ENCODE measurements at places on chromosomes 7 and 10.

- no peak for DNase-seq
- H3K36me3 ChIP-seq, result peaks cover 3% of the 10 kb centered on the region
- peaks cover 13% of the 10 kb centered on the region for H3K4me1 ChIP-seq
- H3K27me3 ChIP-seq, result no peaks in the 10 kb centered on the region
- peak overlapping the region; percentile 80 for H3K4me3 ChIP-seq
These were observed 573 bp upstream of the IDI1 start for GRCh38 chr10:1049425-1049958.

DNA sequence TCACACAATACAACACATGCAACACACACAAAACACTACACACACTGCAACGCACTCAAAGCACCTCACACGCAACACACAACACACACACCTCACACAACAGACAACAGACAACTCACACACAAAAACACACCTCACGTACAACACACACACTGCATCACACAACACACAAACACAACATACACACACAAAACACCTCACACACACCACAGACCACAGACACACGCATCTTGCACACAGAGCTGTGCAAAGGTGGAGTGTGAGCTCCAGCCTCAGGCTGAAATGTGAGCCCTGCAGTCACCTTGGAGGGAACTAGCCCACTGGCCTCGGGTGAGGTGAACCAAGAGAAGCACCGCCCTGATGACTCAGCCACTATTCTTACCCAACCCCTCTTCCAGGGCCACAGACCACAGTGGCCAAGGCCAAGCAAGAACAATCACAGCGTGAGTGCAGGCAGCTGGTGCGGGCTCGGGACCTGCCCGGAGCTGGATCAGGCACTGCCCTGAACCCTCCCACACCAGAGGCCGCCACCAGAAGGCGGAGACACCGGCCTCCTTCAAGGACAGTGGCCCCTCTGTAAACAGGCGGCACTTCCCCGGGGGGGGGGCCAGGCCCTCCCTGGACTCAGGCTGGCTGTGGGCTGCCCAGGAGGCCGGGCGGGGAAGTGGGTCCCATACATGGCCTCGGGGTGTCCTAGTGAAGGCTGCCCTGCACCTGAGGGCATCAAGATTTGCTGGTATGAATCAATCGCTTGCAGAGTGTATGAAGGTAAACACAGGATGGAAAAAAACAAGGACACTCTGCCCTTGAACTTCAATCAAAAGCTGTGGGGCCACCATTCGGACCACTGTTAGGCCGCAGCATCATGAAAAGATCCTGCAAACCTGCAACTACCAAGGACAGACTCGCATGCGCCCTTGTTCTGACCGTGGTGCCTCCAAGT is 106.7 kb downstream of the TNS3 start:
- H3K4me3 ChIP-seq, result no peak overlapping the region
- H3K4me1 ChIP-seq, result peaks cover 63% of the 10 kb centered on the region
- H3K27me3 ChIP-seq, result no peaks in the 10 kb centered on the region
- peak; percentile 84 for DNase-seq
- no peak overlapping the region for H3K27ac ChIP-seq

DNA sequence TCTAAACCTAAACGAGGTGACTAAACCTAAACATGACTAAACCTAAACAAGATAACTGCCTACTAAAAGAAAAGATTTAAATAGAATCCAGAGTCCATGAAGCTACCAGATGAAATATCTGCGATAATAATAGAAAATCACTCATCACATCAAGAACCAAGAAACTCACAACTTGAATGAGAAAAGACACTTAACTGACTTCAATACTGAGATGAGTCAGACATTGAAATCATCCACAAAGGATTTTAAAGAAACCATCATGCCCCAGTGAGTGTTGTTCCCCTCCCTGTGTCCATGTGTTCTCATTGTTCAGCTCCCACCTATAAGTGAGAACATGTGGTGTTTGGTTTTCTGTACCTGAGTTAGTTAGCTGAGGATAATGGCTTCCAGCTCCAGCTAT is 416.0 kb downstream of the CALN1 start:
- no peaks in the 10 kb centered on the region for H3K4me1 ChIP-seq
- H3K4me3 ChIP-seq, result no peak overlapping the region
- H3K27me3 ChIP-seq, result no peaks in the 10 kb centered on the region
- DNase-seq, result no peak

- H3K27ac ChIP-seq, result no peak overlapping the region
- peaks cover 12% of the 10 kb centered on the region for H3K4me1 ChIP-seq
- no peak overlapping the region for H3K4me3 ChIP-seq
- no peak for DNase-seq
- no peaks in the 10 kb centered on the region for H3K36me3 ChIP-seq
These were observed 43.9 kb upstream of the DNAJB6 start for GRCh38 chr7:157292770-157293412.

GRCh38 chr7:47264021-47264651 is 317.8 kb downstream of the TNS3 start:
- no peaks in the 10 kb centered on the region for H3K36me3 ChIP-seq
- H3K4me1 ChIP-seq, result peaks cover 20% of the 10 kb centered on the region
- peak; percentile 17 for DNase-seq
- H3K27ac ChIP-seq, result no peak overlapping the region
- no peaks in the 10 kb centered on the region for H3K27me3 ChIP-seq

- no peak for DNase-seq
- H3K27me3 ChIP-seq, result no peaks in the 10 kb centered on the region
These were observed 7.4 kb downstream of the PRKRIP1 start for GRCh38 chr7:102403563-102403962.

DNA sequence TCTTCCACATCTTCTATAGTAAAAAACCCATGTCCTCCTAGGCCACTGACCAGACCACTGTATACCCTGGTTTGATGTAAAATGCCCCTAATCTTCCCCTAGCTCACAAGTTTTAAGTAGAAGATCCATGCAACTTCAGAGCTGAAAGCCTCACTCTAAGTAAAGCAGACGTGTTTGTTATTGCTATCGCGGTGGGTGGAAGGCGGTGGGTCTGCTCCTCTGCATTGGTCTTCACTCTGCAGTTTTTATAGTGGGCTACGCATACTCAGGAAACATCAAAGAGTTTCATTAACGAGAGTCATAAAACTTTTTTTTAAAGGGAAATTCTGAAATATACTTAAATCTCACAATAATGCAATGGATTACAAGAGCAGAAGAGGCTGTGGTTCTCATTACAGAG is 91.7 kb downstream of the ATE1 start:
- no peak overlapping the region for H3K4me3 ChIP-seq
- no peak for DNase-seq
- H3K27me3 ChIP-seq, result no peaks in the 10 kb centered on the region
- peak overlapping the region; percentile 75 for H3K27ac ChIP-seq
- H3K36me3 ChIP-seq, result peaks cover 3% of the 10 kb centered on the region
- peaks cover 50% of the 10 kb centered on the region for H3K4me1 ChIP-seq

DNA sequence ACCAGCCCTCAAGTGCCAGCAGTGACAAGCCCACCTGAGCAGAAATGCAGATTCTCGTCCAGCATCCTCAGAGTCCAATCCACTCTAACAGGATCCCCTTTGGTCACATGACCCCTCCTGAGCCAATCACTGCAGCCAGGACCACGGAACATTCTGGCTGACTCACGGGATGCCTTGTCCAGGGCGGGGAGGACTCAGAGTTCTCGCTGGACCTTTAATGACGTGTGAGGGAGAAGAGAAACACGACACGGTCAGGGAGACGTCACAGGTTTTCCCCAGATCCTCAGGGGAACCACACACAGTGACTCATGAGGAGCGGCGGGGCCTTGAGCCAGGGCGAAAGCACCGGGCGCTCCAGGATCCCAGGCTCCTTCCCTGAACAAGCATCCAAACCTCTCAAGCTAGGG is 155.7 kb downstream of the PTPRN2 start:
- H3K4me3 ChIP-seq, result peak overlapping the region; percentile 22
- H3K27me3 ChIP-seq, result no peaks in the 10 kb centered on the region
- peaks cover 12% of the 10 kb centered on the region for H3K4me1 ChIP-seq
- H3K36me3 ChIP-seq, result no peaks in the 10 kb centered on the region
- peak; percentile 65 for DNase-seq

All from Caco-2 (cell line).